A549 treated with CpdA at 1 μM for 4 hours (cell line): ENCODE measurements at places on chromosomes 4 and X. TPM values are rescaled to one million over a fixed set of nuclear protein-coding genes. Genes with fewer than 3 reads are reported as not detected.

The DIAPH2 gene
- total RNA-seq, result 3.4 to 6.3 TPM (median 4.4 TPM) in 5 replicates

The MAGEB6 gene
- 0.03 to 0.19 TPM in 2 of 5 replicates, not detected in the others for total RNA-seq

The SPARCL1 gene
- total RNA-seq, result not detected in 5 replicates

The F8A2 gene
- total RNA-seq, result not detected in 5 replicates

The FOXR2 gene
- not detected in 5 replicates for total RNA-seq

The F8A3 gene
- 0.20 to 1.4 TPM (median 1.0 TPM) in 5 replicates for total RNA-seq

The RNF128 gene
- total RNA-seq, result 0.05 to 0.07 TPM (median 0.06 TPM) in 3 of 5 replicates, not detected in the others

The UVSSA gene
- 4.4 to 6.3 TPM (median 5.0 TPM) in 5 replicates for total RNA-seq

The BEX1 gene
- not detected in 5 replicates for total RNA-seq

The GALNTL6 gene
- total RNA-seq, result 0.05 TPM in 1 of 5 replicates, not detected in the others

The TRIM75 gene
- not detected in 5 replicates for total RNA-seq

The LUZP4 gene
- not detected in 5 replicates for total RNA-seq

The TMEM47 gene
- 0.51 to 0.96 TPM (median 0.75 TPM) in 5 replicates for total RNA-seq

The KIAA1210 gene
- not detected in 5 replicates for total RNA-seq

The STPG2 gene
- not detected in 5 replicates for total RNA-seq

The GUCY1B1 gene
- 0.12 to 0.31 TPM (median 0.20 TPM) in 5 replicates for total RNA-seq

The PABPC5 gene
- total RNA-seq, result 0.03 TPM in 1 of 5 replicates, not detected in the others

The FOXP3 gene
- total RNA-seq, result 0.12 to 0.19 TPM (median 0.17 TPM) in 5 replicates

The JAKMIP1 gene
- 0.02 TPM in 1 of 5 replicates, not detected in the others for total RNA-seq

The FGA gene
- total RNA-seq, result 5.8 to 8.7 TPM (median 6.3 TPM) in 5 replicates
